HT1080 (cell line): ENCODE measurements at places on chromosomes 16 and 17. TPM values are rescaled to one million over a fixed set of nuclear protein-coding genes. Genes with fewer than 3 reads are reported as not detected.

- peak; percentile 95 for DNase-seq
These were observed 21.9 kb upstream of the SSTR2 start for GRCh38 chr17:73142872-73143381.

DNA sequence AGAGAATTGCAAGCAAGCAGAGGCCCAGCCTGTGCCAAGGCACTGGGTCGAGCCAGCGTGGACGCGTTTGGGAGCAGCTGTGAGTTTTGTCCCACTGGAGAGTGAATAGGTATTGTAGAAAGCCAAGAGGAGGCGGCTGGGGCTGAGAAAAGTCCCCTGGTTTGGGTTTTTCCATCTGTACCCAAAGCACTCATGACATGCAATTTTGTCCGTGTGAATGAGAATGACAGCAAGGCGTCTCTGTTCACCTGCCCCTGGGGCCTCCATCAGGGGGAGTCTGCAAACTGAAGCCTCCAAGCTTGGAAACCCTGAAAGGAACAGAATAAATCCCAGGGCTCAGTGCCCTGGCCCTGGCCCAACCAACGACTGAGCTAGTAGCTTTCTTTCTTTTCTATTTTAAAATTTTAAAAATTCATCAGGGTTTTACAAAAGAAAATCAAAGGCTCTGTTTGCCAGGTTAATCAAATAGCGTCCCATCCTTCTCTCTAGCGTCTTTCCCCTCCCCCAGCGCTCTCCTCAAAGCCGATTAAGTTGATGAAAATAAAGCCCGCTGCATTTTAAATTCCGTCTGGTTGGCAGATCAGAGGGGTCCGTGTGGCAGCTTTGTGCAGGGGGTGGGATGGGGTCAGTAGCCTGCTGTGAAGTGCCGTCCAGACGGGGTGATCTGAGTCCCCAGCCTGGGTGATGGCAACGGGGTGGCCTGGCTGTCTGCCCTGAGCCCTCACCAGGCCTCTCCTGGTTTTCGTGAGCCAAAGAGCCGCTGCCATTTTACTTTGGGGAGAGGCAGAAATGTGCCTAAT, 171.0 kb downstream of the KATNIP start:
- DNase-seq = no peak

The C1QTNF8 gene
- total RNA-seq = not detected in 2 replicates

DNA sequence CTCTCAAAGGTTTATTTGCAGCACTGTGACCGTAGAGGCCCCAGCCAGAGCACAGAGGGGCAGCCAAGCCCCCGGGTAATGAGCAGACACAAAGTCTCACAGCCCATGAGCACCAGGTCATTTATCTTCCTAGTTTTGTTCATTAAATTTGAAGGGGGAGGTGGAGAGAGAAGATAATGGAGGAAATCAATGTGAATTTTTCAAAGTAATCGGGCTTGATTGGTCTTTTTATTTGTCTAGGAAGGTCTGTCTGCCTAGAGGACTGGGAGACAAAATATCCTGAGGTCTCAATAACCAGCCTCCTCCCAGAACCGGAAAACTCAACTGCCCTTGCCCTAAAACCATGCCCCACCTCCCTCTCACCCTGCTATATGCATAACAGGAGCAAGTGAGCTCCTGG, 189.0 kb downstream of the SLC39A11 start:
- DNase-seq = no peak

The DPEP2 gene
- not detected in 2 replicates for total RNA-seq

GRCh38 chr17:17200311-17200710, 5.8 kb downstream of the PLD6 start:
- DNase-seq = no peak

DNA sequence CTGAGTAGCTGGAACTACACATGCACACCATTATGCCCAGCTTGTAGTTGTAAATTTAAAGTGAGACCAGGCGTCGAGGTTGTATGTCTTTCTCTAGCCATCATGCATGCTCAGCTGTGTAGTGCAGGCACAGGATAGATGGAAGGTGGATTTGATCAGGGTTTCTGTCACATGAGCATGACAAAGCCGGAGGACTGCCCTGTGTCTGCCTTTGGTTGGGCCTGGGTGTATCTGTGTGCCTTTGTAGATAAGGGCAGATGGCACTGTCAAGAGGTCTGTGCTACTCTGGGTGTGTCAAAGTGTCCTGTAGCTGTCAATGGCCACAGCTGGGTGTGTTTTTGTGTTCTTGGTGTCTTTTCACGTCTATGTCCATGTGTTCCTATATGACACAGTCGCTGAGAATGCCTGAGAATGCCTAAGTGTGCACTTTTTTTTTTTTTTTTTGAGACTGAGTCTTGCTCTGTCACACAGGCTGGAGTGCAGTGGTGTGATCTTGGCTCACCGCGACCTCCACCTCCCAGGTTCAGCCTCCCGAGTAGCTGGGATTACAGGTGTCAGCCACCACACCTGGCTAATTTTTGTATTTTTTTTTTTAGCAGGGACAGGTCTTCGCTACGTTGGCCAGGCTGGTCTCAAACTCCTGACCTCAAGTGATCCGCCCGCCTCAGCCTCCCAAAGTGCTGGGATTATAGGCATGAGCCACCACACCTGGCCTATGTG, 4.1 kb upstream of the NAGS start:
- DNase-seq = no peak

DNA sequence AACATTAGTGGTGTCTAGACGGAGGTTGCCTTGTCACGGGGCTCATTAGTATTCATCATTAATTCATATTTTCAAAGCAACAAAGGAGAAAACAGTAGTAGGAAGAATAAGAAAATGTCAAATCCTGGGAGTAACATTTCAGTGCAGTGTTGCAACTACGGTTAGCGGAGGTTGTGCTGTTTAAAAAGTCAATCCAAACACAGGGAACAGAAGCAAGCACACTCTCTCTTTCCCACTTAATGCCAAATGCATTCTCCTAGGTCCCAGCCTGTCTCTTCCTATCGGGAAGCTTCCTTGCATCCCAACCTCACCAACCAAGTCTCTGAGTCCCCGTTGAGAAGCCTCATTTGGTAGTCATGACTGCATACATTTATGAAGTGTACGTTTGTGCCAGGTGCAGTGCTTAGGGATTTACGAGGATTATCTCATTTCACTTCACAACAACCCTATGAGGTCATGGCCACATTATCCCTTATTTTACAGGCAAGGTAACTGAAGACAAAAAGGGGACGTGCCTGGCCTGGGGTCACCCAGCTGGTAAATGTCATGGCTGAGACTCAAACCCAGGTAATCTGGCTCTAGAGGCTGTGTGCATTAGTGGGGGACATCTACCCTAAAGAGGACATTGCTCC, 283.6 kb upstream of the SALL1 start:
- DNase-seq = no peak

- no peak for DNase-seq
These were observed 9.0 kb upstream of the ARHGAP27 start for GRCh38 chr17:45441526-45442310.

GRCh38 chr16:70611224-70611598, 35.1 kb upstream of the IL34 start:
- no peak for DNase-seq
